KG1 (cell line): ENCODE measurements at places on chromosomes 1 and 21.

DNA sequence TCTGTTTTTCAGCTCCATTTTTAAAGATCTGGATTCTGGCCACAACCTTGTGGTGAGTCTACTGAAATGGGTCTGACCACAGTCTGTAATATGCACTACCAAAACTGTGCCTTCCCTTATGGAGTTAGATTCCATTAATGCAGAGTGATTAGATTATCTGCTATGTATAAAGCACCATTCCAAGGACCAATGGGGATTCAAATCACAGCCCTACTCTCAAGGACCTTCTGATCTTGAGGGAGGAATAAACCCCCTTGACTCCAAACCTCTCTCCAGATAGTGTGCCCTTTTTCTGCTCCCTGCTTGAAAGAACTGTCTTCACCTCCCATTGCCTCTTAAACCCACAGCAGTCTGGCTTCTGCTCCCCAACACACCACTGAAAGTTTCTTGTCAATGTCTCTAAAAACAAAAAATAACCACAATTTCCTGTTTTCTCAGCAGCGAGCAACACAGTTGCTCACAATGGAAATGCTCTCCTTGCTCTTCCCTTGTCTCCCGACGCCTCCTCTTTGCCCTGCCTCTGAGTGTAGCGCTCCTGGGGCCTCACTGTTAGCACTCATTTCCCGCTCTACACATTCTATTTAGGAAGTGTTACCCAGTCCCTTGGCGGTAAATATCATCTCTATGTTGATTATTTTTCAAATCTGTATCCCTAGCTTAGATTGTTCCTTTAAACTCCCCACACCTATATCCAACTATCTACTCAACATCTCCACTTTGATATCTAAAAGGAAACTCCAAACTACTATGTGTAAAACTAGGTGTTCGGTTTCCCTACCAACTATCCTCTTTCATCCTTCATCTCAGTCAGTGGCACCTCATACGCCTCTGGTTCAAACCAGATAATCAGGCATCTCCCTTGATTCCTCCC, 13.6 kb downstream of the PCNX2 start:
- DNase-seq = no peak

DNA sequence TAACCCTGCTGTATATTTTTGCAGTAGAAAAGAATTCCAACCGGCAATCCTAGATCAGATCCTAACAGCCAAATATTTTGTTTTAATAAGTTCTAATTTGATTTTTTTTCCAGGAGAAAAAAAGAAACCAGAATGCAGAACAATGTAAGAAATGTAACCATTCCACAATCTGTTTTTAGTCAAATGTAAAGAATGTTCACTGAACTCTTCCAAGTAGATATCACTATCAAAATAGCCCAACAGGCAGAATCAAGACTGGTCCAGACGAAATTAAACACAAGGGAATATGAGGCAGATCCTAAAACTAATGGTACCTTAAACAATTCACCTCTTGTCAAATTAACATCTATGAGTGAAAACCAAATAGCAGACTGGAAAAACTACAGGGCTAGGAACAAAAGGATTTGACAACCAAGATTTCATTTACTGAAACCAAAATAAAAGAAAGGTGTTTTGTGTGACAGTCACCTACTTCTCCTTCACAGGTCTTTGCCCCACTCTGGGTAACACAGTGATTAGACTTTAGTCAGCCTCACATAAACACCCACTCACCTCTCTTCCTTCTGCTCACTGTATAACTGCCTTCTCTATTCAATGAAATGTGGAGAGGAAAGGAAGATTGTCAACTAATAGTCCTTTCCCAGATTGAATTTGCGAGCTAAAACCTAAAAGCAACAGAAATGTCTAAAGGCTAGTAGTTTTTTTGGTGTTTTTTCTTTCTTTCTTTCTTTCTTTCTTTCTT, 137.9 kb downstream of the FAF1 start:
- no peak for DNase-seq

DNA sequence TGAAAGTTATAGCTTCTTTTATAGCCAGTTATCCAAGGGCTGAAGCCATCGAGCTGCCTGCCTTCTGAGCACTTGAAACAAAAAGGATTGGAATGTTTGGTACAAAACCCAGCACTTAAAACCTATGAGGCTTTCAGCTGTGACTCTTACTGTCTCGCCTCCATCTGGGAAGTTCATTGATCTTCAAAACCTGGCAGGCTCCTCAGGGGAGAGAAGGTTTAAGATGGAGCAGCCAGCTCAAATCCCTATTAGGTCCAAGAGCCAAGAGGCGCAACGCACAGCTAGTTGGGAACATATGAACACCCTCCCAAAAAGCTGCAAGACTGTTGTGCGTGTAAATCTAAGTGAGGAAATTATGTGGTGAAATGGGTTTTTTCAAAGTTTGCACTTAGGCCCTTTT, 33.4 kb downstream of the BACE2 start:
- DNase-seq = no peak

- no peak for DNase-seq
Observed at GRCh38 chr1:198320759-198321158, 164.0 kb downstream of the NEK7 start.

GRCh38 chr1:2258996-2259395, 30.9 kb downstream of the SKI start:
- DNase-seq = no peak

DNA sequence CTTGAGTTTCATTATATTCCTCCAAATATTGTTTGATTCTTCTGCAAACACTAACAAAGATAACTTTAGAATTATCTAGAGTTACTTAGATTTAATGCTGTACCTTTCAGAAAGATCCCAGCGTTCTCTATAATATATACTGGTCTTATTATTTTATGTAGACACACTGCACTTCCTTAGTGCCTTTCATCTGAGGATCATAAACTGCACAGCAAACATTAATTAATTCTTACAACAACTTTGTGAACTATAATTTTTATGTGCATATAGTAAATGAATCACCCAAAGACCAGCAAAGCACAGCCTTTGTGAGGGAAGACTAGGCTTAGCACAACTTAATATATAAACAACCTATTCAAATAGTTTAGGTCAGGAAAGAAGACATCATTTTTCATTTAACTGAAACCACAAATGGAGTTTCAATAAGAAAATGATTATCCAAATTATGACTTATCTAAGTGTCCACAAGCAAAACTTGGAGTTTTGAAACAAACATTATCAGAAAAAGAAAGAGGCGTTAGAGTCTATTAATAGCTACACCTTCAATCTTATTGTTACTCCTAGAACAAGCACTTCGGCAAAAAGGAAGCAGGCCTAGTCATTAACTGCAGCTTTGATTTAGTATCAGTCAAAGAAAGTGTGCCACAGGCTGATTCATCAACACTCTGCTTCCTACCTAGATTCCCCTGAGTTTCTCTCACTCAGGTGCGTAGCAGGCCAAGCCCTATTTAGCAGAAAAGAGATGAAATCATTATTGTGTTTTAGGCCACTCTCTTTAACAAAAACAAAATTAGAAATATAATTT, 22.5 kb upstream of the RC3H1 start:
- no peak for DNase-seq

DNA sequence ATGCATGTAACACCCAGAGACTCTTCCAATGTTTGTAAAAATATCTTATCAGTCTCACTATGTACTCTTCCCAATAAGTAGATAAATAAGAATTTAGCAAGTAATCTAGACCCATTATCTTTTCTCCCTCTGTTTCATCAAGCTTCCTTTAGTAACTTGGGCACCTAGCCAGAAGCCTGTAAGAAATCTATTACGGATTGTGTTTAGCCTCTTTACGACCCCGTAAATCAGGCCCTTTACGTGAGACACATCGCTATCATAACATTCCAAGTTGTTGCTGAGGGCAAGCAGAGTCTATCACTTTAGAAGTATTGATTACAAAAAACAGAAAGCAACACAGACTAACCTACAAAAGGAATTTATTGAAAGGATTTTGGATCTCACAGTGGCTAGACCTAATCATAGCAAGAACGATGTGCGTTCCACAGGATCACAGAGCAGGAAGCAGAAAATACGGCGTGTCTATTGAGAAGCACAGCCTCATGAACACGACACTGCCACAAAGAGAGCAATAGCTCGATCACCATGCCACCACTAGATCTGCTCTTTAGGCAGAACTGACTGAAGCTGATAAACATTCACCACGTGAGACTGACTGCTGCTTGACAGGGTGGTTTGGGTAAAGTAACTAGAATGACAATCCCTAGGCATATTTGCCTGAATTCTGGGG, 922.1 kb downstream of the AMY1C start:
- DNase-seq = no peak

DNA sequence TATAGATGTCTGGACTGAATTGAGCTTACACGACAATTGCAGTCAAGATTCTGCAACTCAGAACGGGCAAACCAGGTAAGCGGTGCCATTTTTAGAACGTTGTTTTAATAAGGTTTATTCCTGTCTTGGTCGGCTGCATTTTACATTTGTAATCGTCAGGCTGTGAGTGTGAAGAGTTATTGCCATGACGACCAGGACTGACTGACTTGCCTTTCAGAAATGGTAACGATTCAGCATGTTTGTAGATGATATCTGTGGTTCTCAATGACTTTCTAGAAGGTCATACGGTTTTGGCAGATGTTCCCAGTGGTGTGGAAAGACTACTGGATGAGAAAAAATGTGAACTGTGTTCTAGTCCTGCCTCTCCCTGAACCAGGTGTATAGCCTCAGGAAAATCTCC, 271.3 kb upstream of the B3GALT2 start:
- DNase-seq = no peak

- DNase-seq = no peak
Observed at GRCh38 chr1:9476790-9477463, 62.3 kb upstream of the SLC25A33 start.

- DNase-seq = no peak
Observed at GRCh38 chr1:184322253-184322652, 64.6 kb upstream of the C1orf21 start.

DNA sequence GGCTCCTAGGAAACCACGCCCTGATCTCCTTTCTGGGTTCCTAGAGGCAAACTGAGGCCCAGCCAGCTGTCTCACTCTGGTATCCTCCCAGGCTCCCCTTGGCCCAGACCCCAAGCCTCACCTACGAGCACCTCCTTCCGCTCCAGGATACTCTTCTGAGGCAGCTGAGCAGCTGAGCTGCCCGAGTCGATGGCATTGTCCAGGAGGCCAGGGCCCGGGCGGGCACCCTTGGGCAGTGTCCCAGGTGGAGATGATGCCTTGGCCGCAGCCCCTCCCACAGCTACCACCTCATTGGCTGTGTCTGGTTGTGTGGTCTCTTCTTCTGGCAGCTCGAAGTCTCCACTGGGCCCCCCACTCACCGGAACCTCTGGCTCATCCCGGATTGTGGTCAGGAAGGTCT, 34.4 kb downstream of the SDC3 start:
- DNase-seq = no peak

GRCh38 chr1:11207898-11208611, 18.9 kb downstream of the ANGPTL7 start:
- no peak for DNase-seq

GRCh38 chr1:69766431-69767180, 198.9 kb downstream of the LRRC7 start:
- DNase-seq = no peak

DNA sequence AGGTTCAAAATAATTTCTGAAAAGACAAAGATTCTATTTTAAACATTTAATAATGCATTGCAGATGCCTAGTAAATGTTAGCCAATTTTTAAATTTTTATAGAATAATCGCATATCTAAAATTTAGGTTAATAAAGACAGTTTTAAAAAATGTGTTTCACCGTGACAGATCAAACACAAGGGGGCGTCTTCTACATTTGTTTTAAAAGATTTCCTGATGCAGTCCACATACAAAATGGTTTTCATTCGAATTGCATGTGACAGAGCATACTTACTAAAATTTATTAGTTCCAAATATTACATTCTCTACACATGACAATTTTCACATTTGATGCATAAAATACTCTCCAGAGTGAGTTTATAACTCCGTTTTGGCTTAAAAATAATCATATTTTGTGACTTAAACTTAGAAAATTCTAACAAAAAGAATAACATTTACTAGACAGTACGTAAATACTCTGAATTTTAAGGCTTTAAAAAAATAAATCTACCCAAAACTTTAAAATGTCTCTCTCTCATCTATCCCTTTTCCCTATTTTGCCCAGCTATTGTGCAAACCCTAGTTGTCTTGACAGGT, 75.5 kb downstream of the ADAMTS1 start:
- no peak for DNase-seq

- no peak for DNase-seq
Observed at GRCh38 chr1:91948501-91949355, 473 bp upstream of the BRDT start.

GRCh38 chr1:161495490-161495889, 9.8 kb upstream of the FCGR2A start:
- DNase-seq = no peak

DNA sequence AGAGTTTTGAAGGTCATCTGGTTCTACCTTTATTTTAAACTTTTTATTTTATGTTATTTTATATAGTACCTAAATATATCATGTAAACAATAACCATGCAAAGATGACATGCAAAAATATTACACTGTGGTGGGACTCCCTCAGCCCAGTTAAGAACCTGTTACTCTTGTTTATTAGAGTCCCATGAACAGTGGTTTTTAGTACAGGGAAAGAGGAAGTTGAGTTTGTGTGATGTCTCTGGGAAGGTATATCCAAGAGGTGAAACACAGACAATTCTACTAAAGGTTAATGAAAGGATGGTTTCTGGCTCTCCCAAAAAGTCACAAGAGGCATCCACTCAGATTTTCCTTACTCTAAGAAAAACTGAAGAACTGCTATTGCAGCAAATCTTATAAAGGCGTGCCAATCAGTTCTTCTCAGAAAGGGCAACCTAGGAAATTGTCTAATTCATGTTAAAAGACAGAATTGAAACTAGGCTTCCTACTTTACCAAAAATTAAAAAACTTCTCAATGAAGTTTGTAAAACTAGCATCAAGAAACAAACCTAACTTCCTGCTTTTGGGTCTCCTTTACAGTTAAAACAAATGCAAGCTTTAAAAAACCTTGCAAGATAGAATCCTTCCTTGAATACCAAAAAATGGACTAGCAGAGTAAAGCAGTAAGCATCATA, 19.9 kb downstream of the GFI1 start:
- DNase-seq = no peak

- DNase-seq = no peak
Observed at GRCh38 chr1:8373581-8374241, 55.8 kb downstream of the SLC45A1 start.

DNA sequence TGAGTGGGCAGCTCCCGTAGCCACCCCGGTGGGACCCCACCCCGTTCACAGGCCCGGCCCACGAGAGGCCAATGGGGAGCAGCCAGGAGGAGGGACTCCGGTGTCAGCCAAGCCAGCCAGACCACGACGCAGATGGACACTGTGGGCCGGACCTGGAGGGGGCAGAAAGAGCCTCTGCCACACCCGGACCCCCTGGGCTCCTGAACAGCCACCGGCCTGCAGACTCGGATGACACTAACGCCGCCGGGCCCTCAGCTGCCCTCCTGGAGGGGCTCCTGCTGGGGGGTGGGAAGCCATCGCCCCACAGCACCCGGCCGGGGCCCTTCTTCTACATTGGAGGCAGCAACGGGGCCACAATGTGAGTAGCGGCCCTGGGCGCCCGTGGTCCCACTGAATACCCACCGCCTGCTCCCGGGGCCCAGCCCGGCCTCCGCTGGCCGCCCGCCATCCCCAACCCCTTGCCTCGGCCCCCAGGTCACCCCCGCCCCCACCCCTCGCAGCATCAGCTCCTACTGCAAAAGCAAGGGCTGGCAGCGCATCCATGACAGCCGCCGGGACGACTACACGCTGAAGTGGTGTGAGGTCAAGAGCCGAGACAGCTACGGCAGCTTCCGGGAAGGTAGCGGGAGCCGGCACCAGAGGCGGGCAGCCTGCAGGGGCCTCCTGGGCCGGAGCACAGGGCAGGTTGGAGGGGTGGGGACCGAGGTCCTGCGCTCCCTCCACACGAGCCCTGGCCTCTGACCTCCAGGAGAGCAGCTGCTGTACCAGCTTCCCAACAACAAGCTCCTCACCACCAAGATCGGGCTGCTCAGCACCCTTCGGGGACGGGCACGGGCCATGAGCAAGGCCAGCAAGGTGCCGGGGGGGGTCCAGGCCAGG, 6.5 kb downstream of the TTLL10 start:
- DNase-seq = no peak
